ENCODE measurements at places on chromosomes 11 and 22. TPM values are rescaled to one million over a fixed set of nuclear protein-coding genes. Genes with fewer than 3 reads are reported as not detected.

- no peak for DNase-seq
Observed at GRCh38 chr11:13850231-13851005, 112.1 kb upstream of the SPON1 start.

- DNase-seq = no peak
Observed at GRCh38 chr11:8263109-8263768, 439 bp downstream of the LMO1 start.

KCNJ1 gene
- polyA plus RNA-seq = not detected

- DNase-seq = peak; percentile 66
Observed at GRCh38 chr11:35013514-35014233, 97.3 kb downstream of the PDHX start.

OR52H1 gene
- not detected for polyA plus RNA-seq

GRCh38 chr11:73244589-73245240, 26.6 kb downstream of the P2RY2 start:
- no peak for DNase-seq

OR5F1 gene
- not detected for polyA plus RNA-seq

- no peak for DNase-seq
Observed at GRCh38 chr22:41758231-41758630, 42.2 kb upstream of the CCDC134 start.

KLHDC7B gene
- not detected for polyA plus RNA-seq

DNA sequence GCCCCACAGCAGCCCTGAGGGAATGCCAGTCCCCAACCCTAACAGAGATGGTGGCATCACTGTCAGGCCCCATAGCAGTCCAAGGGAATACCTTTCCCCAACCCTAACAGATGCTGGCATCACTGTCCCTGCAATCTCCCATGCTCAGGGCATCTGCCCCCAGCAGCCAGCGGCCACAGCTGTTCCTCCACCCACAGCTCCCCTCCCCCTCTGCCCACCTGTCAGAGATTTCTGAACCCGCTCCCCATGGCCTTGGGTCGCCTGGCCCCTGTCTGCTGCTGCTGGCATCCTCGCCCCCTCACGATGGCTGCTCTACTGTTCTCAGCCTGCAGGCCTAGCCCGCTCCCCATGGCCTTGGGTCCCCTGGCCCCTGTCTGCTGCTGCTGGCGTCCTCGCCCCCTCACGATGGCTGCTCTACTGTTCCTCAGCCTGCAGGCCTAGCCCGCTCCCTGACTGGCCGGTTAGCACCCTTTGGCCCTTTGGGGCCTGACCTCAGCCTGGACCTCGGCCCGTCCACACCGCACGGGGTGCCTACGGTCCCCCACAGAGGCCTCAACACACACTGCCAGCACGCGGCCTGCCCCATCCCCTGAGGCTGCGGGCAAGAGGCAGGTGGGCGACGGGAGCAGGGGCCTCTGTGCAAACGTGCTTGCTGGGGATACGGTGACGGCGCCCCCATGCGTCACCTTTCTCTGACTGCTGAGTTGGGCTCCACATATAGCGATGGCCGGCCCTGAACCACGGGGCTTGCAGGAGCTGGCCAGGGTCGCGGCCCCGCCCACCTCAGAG, 20.7 kb downstream of the CHID1 start:
- no peak for DNase-seq

VPREB3 gene
- polyA plus RNA-seq = 1.1 TPM

- no peak for DNase-seq
Observed at GRCh38 chr22:38441620-38442287, 13.2 kb downstream of the KCNJ4 start.

GGTLC2 gene
- polyA plus RNA-seq = not detected

GRCh38 chr11:110453684-110454354, 24.1 kb downstream of the FDX1 start:
- DNase-seq = no peak

SLC43A3 gene
- 27.6 TPM for polyA plus RNA-seq

DNA sequence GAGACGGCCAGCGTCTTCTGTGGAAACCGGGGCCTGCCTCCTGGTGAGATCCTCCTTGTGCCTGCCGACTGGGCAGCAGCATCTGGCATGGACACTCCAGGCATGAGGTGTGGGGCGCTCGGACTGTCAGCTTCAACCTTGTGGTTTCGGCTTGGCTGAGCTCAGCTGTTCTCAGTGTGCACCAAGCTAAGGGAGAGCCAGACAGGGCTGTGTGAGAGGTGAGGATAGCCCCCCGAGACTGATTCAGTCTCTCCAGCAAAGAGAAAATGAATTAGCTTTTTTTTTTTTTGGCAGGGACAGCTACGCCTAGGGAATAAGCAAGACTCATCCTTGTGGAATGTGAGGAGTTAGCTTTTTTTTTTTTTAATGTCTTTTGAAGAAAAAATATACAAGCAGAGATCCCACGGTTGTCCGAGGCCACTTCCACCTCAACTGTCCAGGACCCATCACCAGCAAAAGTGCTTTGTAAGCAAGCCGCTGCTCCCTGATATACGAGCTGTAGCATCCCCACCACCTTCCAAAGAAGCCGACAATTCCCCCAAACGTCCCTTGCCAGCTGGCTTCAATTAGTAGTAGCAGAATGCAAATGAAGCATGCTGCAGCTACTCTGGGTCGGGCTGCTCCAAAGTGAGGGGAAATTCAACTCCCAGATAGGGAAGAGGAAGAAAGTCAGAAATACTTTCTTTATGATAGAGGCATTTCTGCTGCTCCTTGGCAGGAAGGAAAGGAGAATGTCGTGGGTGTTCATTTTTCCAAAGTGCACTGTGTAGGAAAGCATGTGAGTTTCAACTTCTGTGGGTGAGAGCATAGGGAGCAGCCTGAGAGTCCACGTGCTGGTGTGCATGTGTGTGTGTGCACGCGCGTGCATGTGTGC, 9.7 kb upstream of the THY1 start:
- peak; percentile 80 for DNase-seq

GRCh38 chr11:118252688-118253087, 523 bp upstream of the MPZL3 start:
- DNase-seq = no peak

DNA sequence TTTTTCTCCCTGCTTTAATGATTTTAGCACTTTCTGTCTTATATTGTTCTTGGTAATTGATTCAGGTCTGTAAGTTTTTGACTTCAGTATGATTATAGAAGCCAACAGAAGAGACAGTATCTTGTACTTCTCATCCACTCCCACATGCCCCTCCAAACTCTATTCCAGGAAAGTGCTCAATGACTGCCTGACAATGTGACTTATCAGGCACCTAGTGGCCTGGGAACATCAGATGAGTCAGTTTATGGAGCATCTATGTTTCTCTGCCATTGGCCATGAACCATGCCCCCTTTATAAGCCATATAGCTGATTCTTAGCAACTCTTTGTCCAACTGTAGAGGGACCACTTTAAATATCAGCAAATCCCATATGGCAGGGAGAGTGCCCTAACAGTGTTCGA, 179.2 kb upstream of the MTMR2 start:
- no peak for DNase-seq
